ENCODE measurements at places on chromosomes 3 and 15. TPM values are rescaled to one million over a fixed set of nuclear protein-coding genes. Genes with fewer than 3 reads are reported as not detected.

- DNase-seq = peak; percentile 80
Observed at GRCh38 chr3:42701371-42702065, 1.1 kb downstream of the HHATL start.

DNA sequence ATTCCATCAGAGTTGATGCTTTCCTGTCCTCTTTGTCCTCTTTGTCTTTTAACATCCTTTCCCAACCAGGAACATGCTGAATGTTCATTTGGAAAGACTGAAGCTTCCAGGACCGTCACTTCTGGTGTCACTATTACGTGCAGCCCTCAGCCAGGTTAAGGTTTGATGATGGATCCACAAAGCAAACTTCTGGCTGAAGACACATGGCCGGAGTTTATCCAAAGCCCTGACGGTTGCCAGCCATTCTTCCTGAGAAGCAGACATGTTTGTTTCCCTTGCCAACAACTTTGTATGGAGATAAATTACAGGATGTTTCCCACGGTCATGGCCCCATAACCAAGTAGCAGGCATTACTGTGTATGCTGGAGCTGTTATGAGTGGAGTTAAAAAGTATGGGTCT is 236.9 kb downstream of the THSD4 start:
- no peak for DNase-seq

DNA sequence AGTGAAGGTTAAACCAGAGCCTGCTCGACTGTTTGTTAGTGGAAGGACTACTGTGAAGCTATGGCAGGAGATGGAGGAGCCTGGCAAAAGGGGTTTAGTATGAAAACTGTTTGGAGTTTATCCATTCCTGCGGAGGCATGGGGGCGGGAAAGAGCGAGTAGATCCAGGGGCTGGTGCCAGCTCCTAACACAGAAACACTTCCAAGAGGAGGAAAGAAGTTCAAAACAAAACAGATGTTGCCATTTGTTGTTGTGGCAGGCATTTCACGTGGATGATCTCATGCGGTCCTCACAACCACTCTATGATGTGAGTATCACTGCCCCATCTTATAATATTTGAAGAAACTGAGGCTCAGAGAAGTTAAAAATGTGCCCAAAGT is 30.7 kb upstream of the KY start:
- DNase-seq = no peak

MESP2 gene
- total RNA-seq = not detected

DNA sequence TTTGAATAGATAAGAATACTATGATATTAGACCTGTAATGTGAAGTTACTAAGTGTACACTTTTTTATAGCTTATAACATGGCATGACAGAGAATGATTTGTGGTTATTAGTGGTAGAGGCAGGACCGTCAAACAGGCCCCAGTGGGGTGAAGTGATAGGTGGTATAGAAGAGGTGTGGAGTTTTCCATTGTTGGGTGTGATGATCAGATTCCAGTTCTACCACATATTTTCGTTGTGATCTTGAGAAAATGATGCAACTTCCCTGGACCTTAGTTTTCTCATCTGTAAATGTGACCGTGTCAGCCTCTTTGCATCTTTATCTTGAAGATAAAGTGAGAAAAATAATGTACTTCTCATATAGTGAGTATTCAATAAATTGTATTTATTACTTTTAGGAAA is 30.3 kb upstream of the UTS2B start:
- no peak for DNase-seq

- no peak for DNase-seq
Observed at GRCh38 chr3:139425745-139426400, 36.4 kb upstream of the COPB2 start.

GALNT15 gene
- total RNA-seq = 10.3 TPM

DNA sequence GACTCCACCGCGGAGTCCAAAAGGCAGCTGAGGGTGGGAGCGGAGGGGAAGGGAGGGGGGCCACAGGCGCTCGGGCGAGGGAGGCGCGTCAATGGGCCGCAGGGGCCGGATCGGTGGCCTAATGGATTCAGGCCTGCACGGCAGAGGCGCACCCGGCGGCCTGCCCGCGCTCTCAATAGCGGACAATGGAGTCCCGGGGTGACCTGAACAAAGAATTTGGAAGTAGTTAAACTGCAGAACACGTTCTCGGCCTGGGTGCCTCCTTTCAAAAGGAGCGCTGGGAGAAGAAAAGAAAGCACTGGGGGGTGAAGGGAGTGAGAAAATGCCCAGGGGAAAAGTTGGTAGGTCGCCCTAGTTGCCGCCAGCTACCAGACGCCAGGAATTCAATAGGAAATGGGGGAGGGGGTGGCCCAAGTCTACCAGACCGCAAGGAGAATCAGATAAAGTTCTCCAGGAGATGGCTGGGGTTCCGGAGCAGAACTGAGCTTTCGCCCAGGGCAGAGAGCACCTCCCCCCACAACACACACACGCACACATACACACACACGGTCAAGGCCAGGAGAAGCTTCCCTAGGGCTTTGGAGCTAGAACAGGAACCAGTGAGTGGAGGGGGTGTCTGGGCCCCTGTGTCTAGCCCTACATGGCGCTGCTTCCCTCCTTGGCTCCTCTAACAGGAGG is 25.8 kb upstream of the POLG start:
- no peak for DNase-seq

GRCh38 chr3:115814778-115815380 is 191.6 kb downstream of the GAP43 start:
- DNase-seq = no peak

GRCh38 chr3:189401196-189401595 is 229.4 kb downstream of the TPRG1 start:
- no peak for DNase-seq

- no peak for DNase-seq
Observed at GRCh38 chr3:78838362-78838761, 929.4 kb downstream of the ROBO1 start.

DNA sequence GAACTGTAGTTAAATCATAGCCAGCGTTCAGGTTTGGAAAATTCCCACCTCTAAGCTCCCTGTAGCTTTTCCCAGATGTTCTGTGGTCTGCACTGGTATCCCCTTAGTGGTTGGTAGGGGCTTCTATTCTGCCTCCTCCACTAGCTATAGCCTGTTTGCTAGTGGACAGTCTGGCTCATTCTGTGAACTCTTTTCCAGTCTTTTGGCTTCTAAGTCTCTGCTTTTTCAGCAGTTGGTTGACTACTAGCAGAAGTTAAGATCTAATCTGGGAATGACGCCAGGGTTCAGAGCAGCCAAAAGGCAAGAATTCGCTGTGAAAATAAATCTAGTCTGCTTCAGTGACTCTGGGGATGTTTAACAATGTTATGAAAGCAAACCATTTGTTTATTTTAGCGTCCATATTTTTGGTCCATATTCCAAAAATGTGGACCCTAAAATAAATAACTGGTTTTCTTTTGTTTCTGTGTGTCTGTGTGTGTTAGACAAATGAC is 73.7 kb upstream of the WDR72 start:
- no peak for DNase-seq

DNA sequence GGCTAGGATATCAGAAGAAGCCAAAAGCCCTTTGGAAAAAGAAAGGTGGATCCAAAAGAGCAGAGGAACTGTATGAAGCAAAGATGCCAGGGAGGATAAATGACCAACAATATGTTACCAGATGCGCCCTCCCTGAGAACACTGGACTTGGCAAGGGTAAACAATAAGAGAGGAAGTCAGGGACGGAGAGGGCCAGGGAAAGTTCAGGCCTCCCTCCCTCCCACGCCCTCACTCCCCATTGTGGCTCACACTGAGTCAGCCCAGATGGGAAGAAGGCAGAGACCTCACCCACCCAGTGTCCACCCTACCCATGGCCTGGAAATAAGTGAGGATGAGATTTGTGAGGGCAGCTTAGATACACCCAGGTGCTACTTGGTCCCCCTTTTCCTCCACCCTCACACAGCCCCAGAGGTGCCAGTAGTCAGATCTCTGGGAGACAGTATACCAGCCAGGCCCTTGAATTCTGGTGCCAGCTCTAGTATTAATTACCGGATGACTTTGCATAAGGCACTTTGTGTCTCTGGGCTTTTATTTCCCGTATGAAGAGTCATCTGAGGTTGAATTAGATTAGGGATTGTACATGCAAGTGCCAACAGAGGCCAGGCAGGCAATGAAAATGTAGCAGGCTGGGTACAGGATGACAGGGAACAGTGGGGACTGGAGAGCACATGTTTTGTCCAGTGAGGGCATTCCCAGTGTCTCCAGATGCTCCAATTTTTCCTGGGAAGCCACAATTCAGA is 35.1 kb upstream of the FRMD4B start:
- peak; percentile 65 for DNase-seq

DNA sequence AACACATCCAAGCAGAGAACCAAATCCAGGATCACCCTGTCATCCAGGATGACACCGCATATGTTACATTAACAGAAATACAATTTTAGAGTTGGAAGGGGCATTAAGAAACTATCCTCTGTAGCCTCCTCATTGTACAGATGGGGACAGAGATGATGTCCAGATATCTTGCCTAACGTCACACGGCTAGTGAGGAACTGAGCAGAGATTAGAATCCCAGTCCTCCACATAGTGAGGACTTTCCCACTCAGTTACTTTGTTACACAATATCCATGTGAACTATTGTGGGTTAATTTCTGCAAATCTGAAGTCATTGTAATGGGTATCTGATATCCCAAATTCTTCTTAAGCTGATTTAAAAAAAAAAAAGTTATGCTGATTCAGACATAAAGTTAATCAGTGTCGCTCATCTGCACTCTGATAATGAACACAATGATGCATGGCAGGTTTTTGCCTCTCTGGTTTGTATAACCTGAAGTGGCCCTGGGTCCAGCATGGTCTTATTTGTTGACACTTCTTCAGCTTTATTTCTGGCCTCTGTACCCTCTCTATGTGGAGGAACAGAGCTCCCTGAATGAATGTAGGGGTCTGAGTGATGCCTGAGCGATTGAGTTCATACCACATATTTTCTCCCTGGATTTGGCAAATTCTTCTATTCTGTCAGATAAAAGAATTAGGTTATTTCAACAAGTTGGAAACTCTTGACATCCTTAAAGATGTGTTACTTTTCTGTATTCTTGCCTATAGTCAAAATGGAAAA is 76.0 kb upstream of the LIMD1 start:
- DNase-seq = no peak

GRCh38 chr3:37170060-37170459 is 4.3 kb downstream of the LRRFIP2 start:
- DNase-seq = no peak

- DNase-seq = no peak
Observed at GRCh38 chr3:115099986-115100571, 47.0 kb downstream of the ZBTB20 start.

DNA sequence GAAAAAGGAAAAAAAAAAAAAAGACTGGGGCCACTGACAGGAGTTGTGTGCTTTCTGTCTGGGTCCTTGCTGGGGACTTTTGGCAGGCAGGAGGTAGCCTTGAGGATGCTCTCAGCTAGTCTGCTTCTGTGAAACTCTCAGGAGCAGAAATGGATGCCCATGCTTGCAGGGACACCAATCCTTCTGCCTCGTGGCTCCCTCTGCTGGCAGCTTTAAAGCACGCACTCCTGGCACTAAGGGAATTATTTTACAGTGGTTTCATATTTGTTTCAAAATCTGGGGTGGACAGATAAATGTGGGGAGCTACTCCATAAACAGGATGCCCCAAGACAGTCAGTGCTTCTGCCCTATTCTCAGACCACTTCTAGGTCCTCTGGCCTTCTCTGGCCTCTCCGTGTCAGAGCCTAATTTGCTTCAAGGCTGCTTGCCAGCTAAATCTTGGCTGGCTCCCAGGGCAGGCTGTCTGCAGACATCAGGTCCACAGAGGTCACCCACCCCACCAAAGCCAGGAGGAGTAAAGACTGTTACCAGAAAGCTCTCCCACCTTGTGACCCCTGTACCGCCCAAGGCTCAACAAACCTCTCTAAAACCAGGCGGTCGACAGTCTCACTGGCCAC is 17.1 kb downstream of the TRAIP start:
- peak; percentile 86 for DNase-seq

DNA sequence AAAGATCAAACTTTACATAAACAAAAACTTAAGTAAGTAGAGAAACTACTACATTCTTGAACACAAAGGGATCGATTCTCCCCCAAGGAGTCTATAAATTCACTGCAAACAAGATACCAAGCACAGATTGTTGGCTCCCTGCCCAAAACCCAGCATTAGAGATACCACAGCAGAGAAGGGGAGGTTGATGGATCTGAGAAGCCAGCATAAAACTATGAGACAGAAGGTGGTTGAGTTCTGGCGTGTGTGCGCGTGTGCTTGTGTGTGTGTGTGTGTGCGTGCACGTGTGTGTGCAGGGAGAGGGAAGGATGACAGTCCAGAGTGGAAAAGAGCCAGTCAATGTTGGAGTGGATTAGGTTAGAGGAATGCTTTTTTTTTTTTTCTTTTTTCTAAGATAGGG is 143.2 kb upstream of the PRR20G start:
- peak; percentile 2 for DNase-seq

GRCh38 chr15:98390946-98391530 is 257.3 kb upstream of the IGF1R start:
- DNase-seq = no peak

GRCh38 chr3:109057056-109057455 is 60.9 kb downstream of the MORC1 start:
- DNase-seq = no peak

FSIP1 gene
- 0.96 TPM for total RNA-seq

- DNase-seq = no peak
Observed at GRCh38 chr3:170692720-170693119, 106.8 kb upstream of the SLC7A14 start.

SEMA3F gene
- 65.6 TPM for total RNA-seq

EXD1 gene
- total RNA-seq = not detected

PLIN1 gene
- 1.1 TPM for total RNA-seq

GRCh38 chr3:10601151-10601856 is 95.9 kb upstream of the ATP2B2 start:
- no peak for DNase-seq

DNA sequence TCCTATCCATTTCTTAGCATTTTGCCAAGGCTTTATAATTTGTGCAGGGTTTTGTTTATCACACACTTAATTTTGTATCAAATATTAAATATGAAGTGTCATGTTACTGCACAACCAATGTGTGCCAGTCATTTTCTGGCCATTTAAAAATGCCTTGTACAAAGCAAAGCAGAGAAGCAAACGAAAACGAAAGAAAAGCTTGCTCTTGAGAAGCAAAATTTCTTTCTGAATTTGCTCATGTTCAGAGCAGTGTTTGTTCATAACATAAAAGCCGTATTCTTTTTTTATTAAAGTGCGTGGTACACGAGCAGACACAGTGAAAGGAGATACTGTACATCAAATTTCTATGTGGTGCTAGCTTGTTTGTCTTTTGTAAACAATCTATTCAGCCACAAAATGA is 792.6 kb downstream of the NAALADL2 start:
- DNase-seq = no peak

GRCh38 chr3:74331711-74332110 is 282.7 kb downstream of the CNTN3 start:
- DNase-seq = no peak

DNA sequence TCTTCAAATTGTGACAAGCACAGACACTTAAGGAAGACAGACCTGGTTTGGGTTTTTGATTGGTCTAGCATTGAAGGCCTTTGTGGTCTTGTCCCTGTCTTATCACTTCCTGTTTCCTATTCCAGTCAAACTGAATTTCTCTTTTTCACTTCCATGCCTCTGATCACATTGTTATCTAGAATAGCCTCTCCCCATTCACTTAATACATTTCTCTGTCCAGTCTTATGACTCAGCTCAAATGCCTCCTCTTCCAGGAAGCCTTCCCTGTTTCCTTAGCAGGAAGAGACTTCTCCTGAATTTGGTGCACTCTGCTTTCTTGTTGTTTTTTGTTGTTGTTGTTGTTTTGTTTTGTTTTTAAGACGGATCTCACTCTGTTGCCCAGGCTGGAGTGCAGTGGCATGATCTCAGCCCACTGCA is 45.5 kb downstream of the LIMD1 start:
- no peak for DNase-seq

GRCh38 chr3:42527368-42527917 is 25.0 kb downstream of the VIPR1 start:
- DNase-seq = no peak

- no peak for DNase-seq
Observed at GRCh38 chr15:58039079-58040035, 26.2 kb downstream of the ALDH1A2 start.
